ENCODE measurements at places on chromosomes 16 and 17. TPM values are rescaled to one million over a fixed set of nuclear protein-coding genes. Genes with fewer than 3 reads are reported as not detected.
A peak's percentile ranks its signal among the peaks of the same experiment; 100 is the strongest.

ARMC7 gene
- 12.8 TPM for total RNA-seq

NTHL1 gene
- 24.3 TPM for total RNA-seq

ACSM3 gene
- 1.7 TPM for total RNA-seq

EVPL gene
- not detected for total RNA-seq

CWC25 gene
- total RNA-seq = 17.2 TPM

ICAM2 gene
- not detected for total RNA-seq

CD300E gene
- not detected for total RNA-seq

TMEM132E gene
- total RNA-seq = not detected

SLC5A2 gene
- total RNA-seq = not detected

EPOP gene
- total RNA-seq = 1.0 TPM

NPIPA7 gene
- total RNA-seq = 5.9 TPM

CD300LB gene
- total RNA-seq = not detected

ZACN gene
- total RNA-seq = not detected

TMIGD1 gene
- not detected for total RNA-seq

KLHL10 gene
- not detected for total RNA-seq

DNA sequence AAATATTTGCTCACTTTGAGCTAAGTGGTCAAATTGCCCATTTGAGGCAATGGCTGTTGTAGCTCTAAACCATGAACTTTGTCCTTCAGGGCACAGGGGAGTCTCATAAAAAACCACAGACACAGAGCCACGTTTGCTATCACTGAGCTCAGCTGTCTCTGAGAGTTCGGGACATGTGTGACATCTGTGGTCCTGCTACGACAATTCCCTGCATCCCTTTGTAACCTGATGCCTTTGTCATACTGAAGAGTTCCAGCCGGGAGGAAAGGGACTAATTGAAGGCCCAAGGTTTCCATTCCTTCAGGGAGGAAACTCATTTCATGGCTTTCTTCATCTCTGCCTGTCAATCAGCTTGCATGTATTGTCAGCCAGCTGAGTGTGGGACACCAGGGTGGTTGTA lies 599.4 kb upstream of the CDH5 start:
- no peak for DNase-seq

DNA sequence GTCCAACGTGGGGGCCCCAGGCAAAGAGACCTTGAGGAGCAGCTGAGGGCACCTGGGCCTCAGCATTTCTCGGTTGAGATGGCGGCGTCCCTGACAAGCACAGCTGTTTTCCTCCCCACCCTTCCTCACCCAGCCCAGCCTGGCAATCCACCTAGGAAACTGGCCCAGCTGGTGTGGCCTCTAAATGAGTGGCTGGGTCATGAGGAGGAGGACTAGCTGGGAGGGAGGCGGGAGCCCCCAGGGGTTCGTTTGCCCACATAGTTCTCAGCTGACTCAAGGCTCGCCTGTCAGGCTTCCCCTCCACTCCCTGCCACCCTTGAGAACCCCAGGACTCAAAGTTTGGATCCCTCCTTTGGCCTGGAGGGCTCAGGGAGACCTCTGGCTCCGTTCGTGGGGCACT lies 5.9 kb downstream of the RNF222 start:
- DNase-seq = no peak

DNA sequence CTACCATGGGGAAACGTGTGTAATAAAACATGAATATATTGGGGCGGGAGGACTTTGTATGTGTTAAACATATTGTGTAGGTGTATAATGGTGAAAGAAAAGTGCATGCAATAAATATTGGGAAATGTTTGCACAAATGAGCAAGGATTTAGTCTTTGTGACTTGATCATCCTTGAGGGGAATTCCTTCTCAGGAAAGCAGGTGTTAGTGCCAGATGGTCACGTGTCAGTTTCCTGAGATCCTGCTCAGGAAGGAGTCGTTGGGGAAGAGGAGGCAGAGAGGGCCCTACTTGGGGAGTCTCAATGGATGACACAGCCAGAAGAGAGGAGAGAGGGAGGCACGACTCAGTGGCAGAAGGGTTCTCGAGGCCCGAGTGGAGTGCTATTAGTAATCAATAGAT lies 53.2 kb downstream of the MSI2 start:
- no peak for DNase-seq

- peak; percentile 76 for DNase-seq
Measured at GRCh38 chr17:3513305-3514035, 37.7 kb downstream of the ASPA start.

DNA sequence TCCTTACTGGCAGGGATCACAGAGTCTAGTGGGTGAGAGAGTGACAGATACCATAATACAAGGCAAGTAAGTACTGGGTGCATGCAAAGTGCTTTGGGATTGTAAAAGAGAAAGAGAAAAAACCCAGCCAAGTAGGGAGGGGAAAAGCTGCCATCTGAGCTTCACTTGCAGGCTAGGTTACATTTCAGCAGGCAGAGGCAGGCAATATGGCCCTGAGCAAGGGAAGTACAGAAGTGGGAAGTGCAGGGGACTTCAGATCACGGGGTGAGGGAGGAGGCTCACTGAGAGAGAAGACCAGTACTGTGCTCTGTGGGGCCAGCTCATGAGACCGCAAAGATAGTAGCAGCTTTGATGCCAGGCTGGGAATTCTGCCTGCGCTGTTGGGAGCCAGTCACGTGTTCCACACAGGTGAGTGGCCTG lies 230.6 kb downstream of the MSI2 start:
- no peak for DNase-seq

GRCh38 chr17:16358394-16358793 lies 5.1 kb upstream of the CENPV start:
- DNase-seq = no peak

DNA sequence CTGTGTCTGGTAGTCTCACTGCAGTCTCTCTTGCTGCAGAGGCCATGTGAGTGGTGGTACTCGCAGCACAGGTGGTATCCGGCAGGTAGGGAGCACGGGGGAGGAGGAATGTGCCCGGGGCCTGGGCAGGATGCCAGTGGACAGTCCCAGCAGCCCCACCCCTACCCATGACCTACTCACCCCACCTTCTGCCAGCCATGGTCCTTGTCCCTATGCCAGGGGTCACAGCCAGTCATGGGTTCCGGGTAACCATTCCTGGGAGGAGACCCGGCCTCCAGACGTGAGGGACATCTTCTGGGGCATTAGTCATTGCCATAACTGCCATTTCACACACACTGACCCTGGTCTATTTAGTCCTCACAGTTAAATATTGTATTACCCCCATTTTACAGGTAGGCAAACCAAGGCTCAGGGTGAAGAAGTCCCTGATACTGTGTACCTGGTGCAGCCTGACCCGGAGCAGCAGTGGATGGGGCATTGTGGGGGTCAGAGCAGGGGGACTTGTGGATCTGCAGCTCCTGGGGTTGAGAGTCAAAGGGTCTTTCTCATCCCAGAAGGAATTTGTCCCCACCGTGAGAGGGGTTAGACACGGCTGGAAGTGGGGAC lies 58.8 kb upstream of the TAC4 start:
- no peak for DNase-seq

- no peak for DNase-seq
Measured at GRCh38 chr16:4514606-4515005, 24.0 kb downstream of the CDIP1 start.

DNA sequence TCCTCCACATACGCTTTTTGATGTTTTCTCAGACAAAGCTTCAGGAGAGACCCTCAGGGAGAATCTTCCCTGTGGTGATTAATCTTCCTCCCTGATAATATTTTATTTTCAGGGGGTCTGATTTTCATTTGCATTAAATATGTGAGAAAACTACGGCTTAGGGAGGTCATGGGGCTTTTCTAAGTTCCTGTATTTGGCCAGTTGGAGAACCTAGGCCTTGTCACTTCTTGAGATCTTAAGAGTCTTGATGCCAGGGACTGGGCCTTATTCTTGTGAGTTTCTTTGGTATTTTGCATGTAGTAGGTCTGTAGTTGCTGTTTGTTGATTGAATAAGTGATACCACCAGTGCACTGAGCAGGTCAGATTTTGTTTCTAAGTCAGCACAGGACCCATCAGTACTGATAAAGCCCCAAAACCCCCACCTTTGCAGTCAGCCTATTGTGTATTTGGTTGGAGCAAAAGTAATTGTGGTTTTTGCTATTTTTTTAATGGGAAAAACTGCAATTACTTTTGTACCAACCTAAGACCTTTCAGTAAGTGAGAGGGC lies 130.1 kb downstream of the PRKCA start:
- no peak for DNase-seq

DNA sequence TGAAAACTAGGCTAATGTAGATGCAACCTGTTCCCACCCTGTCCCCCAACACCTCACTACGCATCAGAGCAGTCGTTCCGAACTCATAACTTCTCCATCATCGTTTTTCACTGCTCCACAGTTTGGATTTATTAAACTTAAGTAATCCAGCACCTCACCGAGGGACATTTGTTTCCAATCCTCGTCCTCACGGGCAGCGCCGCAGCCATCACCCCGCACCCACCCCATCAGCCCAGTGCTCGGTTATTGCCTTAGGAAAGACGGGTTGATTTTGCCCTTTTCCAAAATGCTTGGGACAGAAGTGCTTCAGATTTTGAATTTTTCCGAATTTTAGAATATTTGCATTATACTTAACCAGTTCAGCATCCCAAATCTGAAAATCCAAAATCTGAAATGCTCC lies 71.0 kb upstream of the DOC2B start:
- peak; percentile 46 for DNase-seq

GRCh38 chr17:27336184-27336583 lies 42.3 kb downstream of the WSB1 start:
- DNase-seq = no peak

- no peak for DNase-seq
Measured at GRCh38 chr16:87724490-87725291, 41.1 kb downstream of the KLHDC4 start.

DNA sequence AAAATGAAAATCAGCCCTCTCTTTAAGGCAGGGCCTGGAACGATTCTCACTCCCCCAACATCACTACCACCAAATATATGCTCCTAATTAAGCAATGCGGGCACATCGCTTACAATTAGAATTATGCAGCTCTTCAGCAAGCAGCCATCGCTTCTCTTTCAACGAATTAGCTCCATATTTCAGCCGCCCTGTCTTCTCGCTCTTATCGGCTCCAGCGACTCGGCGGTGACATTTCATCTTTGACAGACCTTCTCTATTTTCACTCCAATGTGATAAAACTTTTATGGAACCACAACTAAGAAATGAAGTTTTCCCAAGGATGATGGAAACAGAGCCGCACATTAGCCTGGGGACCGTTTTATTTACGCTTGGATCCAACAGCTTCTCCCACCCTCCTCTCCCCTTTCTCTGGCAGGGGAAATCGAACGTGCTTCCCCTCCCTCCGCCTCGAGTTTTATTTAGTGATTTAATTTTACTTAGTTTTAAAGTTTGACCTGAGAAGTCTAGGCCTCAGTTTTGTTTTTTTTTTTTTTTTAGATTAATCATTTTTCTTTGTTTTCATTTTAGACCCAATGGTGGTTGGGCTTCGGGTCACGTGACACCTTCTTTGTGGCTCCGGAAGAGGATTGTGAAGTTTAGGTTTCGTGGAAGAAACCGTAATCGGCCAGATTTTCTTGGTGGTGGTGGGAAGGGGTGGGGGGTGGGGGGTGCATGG lies 3.1 kb upstream of the HOXB2 start:
- DNase-seq = no peak

- no peak for DNase-seq
Measured at GRCh38 chr16:77895962-77896361, 107.6 kb downstream of the VAT1L start.

GRCh38 chr17:28626818-28627217 lies 12.8 kb upstream of the RSKR start:
- no peak for DNase-seq

- peak; percentile 27 for DNase-seq
Measured at GRCh38 chr17:15083225-15083624, 181.9 kb downstream of the PMP22 start.

- DNase-seq = no peak
Measured at GRCh38 chr17:33451221-33451620, 158.1 kb upstream of the ASIC2 start.

GRCh38 chr16:70429888-70430666 lies 8.8 kb downstream of the ST3GAL2 start:
- no peak for DNase-seq

GRCh38 chr16:49821156-49821555 lies 34.8 kb downstream of the ZNF423 start:
- no peak for DNase-seq

DNA sequence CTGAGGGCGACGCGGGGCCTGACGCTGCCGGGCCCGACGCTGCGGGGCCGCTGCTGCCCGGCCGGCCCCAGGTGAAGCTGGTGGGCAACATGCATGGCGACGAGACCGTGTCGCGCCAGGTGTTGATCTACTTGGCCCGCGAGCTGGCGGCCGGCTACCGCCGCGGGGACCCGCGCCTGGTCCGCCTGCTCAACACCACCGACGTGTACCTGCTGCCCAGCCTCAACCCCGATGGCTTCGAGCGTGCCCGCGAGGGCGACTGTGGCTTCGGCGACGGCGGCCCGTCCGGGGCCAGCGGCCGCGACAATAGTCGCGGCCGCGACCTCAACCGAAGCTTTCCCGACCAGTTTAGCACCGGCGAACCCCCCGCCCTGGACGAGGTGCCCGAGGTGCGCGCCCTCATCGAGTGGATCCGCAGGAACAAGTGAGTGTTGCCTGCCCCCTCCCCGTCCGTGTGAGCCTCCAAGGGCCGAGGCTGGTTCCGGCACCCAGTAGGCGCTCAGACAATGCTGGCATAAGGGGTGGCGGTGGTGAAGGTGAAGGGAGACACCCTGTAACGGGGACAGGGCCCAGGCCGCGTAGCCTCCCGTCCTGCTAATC lies 676 bp downstream of the CPD start:
- no peak for DNase-seq

GRCh38 chr17:29930409-29931010 lies 482 bp upstream of the SSH2 start:
- DNase-seq = no peak

- DNase-seq = peak; percentile 81
Measured at GRCh38 chr17:33046361-33047255, 55.0 kb downstream of the SPACA3 start.

- no peak for DNase-seq
Measured at GRCh38 chr16:86664522-86665318, 86.4 kb downstream of the FOXL1 start.

GRCh38 chr17:7384489-7385081 lies 3.7 kb downstream of the TNK1 start:
- DNase-seq = no peak

- no peak for DNase-seq
Measured at GRCh38 chr16:54506741-54507500, 220.3 kb upstream of the IRX3 start.

GRCh38 chr16:50478075-50478772 lies 70.0 kb upstream of the NKD1 start:
- DNase-seq = no peak

- no peak for DNase-seq
Measured at GRCh38 chr17:28053725-28054124, 11.2 kb downstream of the NLK start.

Measured in osteocyte (in vitro differentiated cells).